Germinal center (tissue), 1 donor: ENCODE measurements at places on chromosomes 1 and 21.

GRCh38 chr1:10161541-10162290, 48.7 kb upstream of the KIF1B start:
- no peak for DNase-seq

DNA sequence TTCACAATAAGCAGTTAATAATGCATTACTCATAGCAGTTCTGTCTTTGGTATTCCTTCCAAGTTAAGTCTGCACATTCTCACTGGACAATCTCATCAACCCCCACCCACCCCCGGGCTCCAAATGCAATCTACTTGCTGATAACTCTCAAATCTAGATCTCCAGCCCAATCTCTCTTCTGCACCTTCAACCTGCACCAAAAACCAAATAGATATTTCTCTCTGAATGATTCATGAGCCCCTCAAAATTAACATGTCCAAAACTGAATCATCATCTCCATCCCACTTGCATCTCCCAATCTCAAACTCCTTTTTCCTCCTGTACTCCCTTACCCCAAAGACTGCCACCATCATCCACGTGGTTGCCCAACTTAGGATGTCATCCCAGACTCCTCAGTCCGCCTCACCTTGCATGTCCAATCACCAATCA, 2.7 kb downstream of the DOCK7 start:
- DNase-seq, result no peak

DNA sequence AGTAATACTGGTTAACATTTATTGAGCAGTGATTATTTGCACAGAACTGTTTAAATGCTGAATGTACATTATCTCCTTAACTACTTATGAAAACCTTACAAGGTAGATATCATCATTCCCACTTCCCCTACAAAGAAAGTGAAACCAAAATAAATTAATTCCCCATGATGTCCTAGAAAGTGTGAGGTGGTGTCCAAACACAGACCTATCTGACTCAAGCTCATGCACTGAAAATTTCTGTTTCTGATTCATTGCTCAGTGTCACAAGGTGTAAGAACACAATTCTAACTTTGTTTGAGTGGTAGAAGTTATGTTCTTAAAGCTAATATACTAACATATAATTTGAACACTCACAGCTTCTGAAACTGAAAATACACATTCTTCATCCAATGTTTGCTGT, 178.7 kb downstream of the MRPL39 start:
- DNase-seq, result no peak

- no peak for DNase-seq
Measured at GRCh38 chr1:86277936-86278335, 118.2 kb downstream of the ODF2L start.

GRCh38 chr1:229892515-229893117, 174.4 kb upstream of the GALNT2 start:
- DNase-seq, result no peak

DNA sequence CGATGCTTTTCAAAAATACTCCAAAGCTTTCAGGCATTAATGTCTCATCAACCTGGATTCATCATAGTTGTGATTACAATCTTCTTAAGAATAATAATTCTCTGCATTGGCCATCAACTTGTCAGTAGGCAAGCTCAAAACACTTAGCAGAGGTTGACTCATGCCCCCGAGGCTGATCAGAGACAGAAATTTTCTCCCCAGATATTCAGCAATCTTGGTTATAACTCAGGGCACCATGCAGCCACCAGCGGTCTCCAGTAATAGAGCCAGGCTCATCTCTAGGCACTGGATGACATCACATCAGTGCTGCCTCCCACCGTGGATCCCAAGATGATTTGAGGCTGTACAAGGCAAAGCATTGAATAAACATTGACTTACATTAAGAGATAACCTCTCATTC, 14.3 kb upstream of the IFFO2 start:
- DNase-seq, result no peak

DNA sequence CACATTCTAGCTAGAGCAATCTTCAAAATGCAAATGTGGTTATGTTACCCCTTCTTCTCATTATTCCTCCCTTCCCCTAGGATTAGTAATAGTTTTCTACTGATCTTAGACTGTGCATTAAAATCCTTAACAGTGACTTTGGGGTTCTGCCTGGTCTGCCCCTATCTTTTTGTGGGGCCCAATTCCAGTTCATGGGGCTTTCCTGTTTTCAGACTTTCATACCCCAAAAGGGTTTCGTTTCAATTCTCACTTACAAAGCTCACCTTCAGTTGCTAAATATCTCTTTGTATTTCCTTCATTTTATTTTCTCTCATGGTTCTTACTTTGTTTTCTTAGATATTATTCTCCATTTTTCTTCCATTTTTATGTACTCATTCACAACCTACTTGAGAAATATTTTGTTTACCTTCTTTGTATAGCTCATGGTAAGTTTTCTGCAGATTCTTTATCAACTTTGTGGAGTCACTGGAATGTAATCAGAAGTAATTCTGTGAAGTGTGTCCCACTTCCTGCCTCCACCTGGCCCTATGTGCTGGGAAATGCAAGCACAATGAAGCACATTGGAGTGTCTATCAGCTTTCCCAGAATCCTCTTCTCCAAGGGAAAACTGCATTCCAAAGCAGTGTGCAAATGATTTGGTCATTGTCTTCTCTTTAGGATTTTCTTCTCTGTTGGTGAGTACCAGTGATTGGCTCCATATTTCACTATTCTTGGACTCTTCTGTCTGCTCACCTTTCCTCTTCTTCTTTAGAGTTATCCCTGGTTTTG, 350.2 kb downstream of the ZNF326 start:
- DNase-seq, result no peak

DNA sequence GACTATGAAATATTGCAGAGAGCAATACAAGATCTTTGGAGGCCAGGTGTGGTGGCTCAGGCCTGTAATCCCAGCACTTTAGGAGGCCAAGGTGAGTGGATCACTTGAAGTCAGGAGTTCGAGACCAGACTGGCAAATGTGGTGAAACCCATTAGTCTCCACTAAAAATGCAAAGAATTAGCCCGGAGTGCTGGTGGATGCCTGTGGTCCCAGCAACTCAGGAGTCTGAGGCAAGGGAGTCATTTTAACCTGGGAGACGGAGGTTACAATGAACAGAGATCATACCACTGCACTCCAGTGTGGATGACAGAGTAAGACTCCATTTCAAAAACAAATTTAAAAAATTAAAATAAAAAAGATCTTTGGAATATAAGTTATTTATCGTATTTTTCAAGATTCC, 76.6 kb downstream of the PRKAB2 start:
- no peak for DNase-seq

- DNase-seq, result peak; percentile 57
Measured at GRCh38 chr1:241998412-241998921, 431 bp downstream of the MAP1LC3C start.

DNA sequence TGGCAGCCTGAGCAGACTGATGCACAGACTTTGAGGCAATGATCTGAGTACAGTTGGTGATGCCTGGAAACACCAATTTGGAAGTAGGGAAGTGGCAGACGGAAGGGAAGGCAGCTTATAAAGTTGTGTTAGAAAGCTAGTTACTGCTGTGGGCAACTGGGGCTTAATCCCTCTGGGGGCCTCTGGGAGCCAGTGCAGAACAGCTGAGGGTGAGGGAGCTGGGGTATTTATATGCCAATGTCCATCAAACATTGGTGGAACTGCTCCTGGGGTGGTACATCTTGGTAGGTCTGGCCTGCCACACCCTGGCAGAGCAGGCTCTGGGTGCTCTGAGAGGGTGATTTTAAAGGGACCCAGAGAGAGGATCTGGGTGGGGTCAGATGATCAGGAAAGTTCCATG, 28.1 kb downstream of the TNFRSF8 start:
- DNase-seq, result no peak

GRCh38 chr1:220957233-220957605, 78.0 kb downstream of the HLX start:
- no peak for DNase-seq

DNA sequence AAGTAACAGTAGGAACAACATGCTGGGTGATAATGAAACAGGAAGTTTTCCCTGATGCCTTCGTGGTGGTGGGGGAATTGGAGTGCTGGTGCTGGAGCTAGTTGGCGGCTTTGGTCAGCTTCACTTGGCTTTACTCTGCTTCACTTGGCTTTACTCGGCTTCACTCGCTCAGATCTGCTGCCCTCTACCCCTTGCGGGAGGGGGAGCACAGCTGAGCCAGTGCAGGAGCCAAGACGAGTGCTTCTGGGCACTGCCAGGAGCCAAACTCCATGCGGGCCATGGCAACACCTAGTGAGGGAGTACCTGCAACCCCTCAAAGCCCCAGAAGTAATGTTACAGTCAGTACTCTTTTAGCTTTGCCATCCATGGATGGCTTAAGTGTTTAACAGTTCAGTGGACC, 10.6 kb upstream of the PRKACB start:
- DNase-seq, result no peak

DNA sequence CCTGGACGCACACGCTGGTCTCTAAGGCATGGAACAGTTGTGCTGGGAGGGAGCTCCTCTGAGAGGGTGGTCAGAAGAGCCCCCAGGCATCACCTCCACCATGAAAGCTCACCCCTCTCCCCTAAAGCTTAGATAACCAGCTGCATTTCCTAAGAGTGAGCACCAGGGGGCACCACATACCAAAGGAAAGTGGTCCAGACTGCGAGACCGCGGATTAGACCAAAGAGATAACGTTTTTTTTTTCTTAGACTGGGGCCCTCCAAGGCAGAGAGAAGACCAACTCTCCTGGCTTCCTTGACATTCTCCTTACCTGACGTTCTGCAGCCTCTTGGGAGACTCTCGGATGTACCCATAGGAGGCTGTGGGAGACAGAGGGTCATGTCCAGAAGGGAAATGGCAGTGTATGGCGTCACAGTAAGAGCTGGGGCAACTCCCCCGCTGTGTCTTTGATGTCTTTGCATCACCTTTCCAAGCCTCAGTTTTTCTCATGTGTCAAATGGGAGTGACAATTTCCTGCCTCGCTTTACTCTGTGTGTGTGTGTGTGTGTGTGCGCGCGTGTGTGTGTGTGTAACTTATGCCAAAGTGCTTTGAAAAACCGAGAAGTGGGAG, 12.3 kb upstream of the IFNLR1 start:
- DNase-seq, result peak; percentile 73

DNA sequence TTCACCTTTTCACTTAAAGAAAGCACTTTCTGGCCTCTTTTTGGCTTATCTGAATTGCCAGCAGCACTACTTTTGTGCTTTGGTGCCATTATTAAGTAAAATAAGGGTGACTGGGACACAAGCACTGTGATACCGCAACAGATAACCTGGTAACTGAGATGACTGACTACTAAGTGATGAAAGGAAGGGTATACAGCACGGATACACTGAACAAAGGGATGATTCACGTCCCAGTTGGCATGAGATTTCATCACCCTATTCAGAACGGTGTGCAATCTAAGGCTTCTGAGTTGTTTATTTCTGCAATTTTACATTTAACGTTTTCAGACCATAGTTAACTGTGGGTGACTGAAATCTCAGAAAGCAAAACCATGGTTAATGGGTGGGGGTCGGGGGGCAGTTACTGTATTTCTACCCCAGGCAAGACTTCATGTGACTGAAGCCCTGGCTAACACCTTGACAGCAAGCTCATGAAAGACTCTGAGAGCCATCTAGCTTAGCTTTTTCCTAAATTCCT, 102.8 kb downstream of the CLIC6 start:
- no peak for DNase-seq

GRCh38 chr1:12433323-12434053, 184.5 kb downstream of the DHRS3 start:
- no peak for DNase-seq

GRCh38 chr1:184419350-184420161, 32.7 kb downstream of the C1orf21 start:
- DNase-seq, result no peak

GRCh38 chr1:59156526-59157199, 140.2 kb upstream of the FGGY start:
- no peak for DNase-seq

DNA sequence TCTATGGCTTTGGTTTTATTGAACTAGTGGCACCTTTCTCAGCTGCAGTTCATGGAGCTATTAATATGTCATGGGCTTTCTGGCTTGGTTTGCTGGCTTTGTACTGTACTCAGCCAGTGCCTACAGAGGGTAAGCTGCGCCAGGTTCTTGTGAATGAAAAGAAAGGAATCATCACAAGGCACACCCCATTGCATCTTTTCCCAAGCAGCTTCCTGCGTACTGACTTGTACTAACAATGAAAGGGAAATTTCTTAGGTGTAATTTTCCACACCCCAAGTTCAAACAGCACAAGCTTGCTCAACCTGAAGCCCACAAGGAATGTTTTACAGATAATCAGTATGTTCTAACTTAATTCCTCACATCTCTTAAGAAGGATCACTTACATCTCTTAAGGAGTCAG, 78.0 kb upstream of the TNFSF18 start:
- DNase-seq, result no peak

DNA sequence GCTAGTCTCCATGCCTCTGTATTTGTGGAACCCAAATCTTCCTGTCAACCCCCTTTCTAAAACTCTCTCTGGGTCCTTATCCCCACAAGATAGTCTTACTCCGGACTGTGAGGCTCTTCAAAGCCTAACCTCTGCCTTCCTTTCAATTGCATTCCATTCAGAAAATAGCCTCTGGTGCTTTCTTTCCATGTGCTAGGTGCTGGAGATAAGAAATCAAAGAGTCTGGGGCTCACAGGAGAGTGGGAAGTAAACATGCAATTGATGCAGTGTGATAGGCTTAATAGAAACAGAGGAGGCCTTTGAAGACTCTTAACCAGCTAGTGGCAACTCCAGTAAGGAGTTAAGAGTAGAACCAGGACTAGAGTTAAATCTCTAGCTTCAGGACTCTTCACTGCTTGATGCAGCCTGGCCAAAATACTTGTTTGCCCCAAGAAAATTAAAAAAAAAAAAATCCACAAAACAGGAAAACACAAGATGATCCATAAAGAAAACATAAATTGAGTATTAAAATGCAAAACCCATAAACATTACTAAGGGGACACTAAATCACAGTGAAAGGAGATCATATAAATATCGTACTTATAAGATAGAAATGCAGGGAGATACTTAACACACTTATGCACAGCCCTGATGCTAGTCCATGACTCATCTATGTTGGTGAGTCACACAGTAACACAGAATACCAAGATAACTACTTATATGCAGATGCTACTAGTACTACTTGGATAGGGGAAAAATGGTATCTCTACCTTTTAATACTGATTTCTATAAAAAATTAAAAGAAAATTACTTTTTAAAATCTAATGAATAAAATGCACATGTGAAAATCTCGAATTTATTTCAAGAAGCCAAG, 341.5 kb downstream of the KCNH1 start:
- no peak for DNase-seq

- no peak for DNase-seq
Measured at GRCh38 chr1:168923521-168924136, 182.9 kb upstream of the ATP1B1 start.

- DNase-seq, result no peak
Measured at GRCh38 chr1:67893126-67893495, 59.8 kb upstream of the GNG12 start.

GRCh38 chr1:97538113-97538512, 382.7 kb downstream of the DPYD start:
- no peak for DNase-seq
